ENCODE measurements at places on chromosomes 13 and 19. TPM values are rescaled to one million over a fixed set of nuclear protein-coding genes. Genes with fewer than 3 reads are reported as not detected.

The ZNF226 gene
- total RNA-seq: 6.7 TPM

The CYP2A7 gene
- total RNA-seq: not detected

The VSTM2B gene
- not detected for total RNA-seq

The SIGLEC14 gene
- total RNA-seq: not detected

The KANK3 gene
- total RNA-seq: 3.6 TPM

The CCDC122 gene
- 1.6 TPM for total RNA-seq

The SKA3 gene
- total RNA-seq: 39.5 TPM

The PAK4 gene
- total RNA-seq: 11.5 TPM

The HSD17B14 gene
- total RNA-seq: 0.56 TPM

The FGF22 gene
- 0.16 TPM for total RNA-seq

The TGFBR3L gene
- 5.9 TPM for total RNA-seq

The PAN3 gene
- 32.9 TPM for total RNA-seq

The CADM4 gene
- total RNA-seq: 0.22 TPM
